ENCODE measurements at places on chromosomes 3 and 15. TPM values are rescaled to one million over a fixed set of nuclear protein-coding genes. Genes with fewer than 3 reads are reported as not detected.

GRCh38 chr3:10459954-10460754 lies 45.2 kb downstream of the ATP2B2 start:
- peak; percentile 65 for DNase-seq

NMB gene
- 1.2 TPM for polyA plus RNA-seq

GRCh38 chr3:124698030-124698770 lies 32.1 kb upstream of the UMPS start:
- no peak for DNase-seq

GOLGA6C gene
- not detected for polyA plus RNA-seq

DNA sequence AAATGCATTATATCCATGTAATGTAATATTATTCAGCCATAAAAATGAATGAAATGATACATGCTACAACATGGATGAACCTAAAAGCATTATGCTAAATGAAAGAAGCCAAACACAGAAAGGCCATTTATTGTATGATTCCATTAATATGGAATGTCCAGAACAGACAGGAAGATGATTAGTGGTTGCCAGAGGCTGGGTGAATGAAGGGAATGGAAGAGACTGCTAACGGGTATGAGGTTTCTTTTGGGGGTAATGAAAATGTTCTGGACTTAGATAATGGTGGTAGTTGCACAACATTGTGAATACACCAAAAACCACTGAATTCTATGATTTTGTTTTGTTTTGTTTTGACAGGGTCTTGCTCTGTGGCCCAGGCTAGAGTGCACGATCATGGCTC lies 61.6 kb upstream of the MAP4 start:
- DNase-seq: no peak
